ENCODE measurements at places on chromosomes 2 and 18.
A peak's percentile ranks its signal among the peaks of the same experiment; 100 is the strongest.

DNA sequence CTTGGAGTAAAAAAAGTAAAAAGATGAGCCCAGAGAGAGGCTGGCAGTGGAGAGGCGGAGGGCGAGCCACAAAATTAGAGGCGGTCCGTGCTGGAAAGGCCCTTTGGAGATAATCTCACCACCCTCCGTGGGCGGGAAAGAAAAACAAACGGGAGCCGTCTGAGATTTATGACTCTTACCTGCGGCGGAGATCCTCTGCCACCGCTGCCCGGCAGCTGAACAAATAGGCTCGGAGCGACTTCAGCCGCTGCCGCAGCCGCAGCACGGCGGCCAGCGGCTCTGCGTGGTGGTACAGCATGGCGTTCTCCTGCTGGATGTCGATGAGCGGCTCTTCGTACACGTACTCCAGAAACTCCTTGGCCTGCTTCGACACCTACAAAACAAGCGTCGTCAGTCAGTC is 94.6 kb downstream of the PLEKHM3 start:
- peak; percentile 59 for DNase-seq

DNA sequence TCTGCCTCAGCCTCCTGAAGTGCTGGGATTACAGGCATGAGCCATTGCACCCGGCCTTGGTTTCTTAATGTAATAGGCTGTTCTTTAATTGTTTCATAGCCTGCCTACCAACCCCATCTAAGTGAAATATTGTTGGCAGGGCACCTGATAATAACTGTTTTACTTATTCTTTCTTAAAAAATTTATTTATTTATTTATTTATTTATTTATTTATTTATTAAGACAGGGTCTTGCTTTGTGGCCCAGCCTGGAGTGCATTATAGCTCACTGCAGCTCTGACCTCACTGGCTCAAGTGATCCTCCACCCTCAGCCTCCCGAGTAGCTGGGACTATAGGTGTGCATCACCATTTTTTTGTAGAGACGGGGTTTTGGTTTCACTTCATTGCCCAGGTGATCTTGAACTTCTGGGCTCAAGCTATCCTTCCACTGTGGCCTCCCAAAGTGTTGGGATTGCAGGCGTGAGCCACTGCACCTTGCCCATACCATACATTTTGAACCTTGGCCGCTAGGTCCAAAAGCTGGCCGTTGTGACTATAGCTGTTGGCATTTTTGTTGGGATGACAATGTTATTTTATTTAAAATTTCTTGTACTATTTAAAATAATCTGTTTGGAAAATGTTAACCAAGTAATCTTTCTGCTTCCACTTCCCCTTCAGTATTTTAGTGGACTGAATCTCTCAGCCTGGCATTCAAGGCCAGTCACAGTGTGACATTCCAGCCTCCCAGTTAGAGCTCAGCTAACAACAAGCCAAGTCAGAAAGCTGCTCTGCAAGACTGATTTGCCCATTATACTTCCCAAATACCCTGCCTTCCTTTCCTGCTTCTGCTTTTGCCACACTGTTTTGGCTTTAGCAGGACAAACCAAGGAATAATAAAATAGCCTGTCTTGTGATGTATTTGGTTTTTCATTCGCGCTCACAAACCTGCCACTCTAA is 52.4 kb downstream of the BABAM2 start:
- no peak for DNase-seq

- DNase-seq, result peak; percentile 81
Observed at GRCh38 chr2:69997015-69997830, 35.8 kb upstream of the ASPRV1 start.

DNA sequence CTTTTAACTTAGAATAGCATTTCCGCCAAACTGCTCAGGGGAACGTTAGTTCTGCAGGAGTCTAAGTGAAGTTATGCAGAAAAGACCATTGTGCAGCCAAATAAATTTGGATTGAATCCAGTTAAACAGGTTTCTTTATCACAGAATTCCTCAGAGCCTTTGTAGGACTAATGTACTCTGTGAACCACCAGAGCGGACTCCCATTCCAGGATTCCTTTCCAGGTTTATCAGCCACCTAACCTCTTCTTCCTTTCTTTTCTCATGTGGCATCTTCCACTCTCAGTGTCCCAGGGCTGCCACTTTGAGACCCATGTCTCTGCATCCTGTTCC is 350.4 kb downstream of the TSN start:
- no peak for DNase-seq

DNA sequence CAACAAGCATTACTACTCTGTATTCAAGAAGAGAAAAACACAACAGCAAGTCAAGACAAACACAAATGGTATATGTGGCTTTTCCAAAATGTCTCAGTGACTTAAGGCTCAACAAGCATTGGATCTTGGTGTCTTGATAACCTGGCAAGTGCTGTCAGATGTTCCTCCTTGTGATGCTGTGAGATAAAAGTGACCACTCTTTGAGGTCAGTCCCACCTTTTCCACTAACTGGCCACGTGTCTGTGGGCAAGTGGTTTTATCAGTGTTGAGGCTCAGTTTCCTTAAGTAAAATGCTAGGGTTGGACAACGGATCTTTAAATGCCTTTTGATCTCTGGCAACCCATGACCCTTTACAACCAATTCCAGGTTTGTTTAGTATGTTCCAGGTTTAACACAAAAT is 98.7 kb downstream of the BCL2 start:
- no peak for DNase-seq

DNA sequence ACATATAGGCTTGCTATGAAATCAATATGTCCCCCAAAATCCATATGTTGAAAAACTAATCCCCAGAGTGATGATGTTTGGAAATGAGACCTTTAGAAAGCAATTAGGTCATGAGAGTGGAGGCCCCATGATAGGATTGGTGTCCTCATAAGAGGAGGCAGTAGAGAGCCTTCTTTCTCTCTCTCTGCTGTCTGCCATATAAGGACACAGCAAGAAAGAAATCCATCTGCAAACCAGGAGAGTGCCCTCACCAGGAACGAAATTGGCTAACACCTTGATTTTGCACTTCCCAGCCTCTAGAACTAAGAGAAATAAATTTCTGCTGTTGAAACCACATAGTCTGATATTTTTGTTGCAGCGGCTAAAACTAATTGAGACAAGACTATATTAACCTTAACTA is 89.5 kb downstream of the NBAS start:
- no peak for DNase-seq

DNA sequence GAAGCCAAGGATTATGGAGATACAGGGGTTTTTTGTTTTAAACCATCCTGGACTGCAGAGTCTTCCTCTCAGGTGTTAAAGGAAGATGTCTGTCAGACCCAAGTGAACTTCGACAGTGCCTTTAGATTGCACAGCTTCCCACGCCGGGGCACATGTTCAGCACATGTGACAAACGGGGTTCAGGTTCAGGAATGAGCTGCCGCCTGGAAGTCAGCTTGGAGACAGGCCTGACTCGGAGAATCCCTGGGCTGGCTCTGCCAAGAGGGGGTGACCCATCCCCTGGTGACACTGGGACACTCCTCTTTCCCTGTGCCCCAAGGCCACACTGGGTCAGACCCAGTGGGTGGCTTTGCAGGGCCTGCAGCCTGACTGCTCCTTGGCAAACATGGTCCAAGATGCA is 359.3 kb upstream of the SALL3 start:
- DNase-seq, result no peak

DNA sequence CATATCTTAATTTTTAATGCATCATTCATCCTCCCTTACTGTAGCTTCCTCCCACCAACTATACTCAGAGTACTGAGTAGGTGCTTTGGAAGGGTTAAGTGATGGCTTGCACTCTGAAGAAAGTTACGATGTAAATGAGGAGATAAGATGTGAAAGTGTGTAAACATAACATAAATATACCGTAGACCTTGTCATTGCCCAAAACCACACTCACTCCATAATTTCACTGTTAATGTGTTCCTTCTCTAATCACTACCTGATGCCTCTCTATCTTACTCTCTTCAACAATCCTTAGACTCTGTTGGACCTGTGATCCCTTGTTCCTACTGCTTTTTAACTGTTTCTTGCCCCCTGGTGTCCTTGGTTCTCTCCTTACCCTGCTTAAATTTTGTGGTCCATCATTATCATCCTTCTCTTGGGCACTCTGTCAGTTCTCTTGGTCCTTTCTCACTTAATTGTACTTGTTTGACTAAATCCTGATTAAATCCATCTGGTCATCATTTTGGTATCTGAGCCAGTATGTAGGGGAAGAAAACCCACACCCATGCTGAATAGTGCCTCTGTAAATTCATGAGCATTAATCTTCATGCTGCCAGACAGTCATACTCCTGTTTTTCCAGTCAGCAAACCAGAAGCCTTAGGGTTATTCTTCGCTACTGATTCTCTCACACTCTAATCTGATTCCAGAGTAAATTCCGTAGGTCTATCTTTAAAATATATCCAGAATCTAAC is 45.0 kb downstream of the PMS1 start:
- no peak for DNase-seq

DNA sequence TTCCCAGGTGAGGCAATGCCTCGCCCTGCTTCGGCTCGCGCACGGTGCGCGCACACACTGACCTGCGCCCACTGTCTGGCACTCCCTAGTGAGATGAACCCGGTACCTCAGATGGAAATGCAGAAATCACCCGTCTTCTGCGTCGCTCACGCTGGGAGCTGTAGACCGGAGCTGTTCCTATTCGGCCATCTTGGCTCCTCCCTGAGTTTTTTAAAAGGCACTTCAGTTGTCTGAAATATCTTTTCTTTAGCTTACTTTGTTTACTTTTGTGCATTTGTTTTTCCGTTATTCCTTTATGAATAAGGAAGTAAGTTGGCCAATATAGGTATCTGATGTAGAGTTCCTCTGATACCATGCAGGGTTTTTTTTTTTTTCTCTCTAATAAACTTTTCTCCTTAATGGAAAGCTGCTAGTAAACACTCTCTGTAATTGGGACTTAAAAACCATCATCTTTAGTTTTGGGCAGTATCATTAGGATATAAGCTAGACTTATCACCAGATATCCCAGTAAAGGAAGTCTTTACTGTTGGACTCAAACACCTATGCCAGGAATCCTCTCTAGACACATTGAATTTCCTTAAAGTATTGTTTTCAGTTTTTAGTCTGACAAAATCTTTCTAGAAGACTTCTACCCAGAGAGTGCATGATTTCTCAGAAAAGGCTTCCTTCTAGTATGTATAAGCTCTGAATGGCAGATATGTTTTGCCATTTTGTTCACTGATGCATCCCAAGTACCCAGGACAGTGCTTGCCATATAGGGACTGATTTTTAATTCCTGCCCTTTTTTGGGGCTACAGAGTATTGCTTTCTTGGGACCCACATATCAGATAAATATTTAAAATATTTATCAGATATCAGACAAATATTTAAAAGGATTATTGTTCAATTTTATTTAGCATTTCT is 35.8 kb upstream of the DYSF start:
- DNase-seq, result no peak

DNA sequence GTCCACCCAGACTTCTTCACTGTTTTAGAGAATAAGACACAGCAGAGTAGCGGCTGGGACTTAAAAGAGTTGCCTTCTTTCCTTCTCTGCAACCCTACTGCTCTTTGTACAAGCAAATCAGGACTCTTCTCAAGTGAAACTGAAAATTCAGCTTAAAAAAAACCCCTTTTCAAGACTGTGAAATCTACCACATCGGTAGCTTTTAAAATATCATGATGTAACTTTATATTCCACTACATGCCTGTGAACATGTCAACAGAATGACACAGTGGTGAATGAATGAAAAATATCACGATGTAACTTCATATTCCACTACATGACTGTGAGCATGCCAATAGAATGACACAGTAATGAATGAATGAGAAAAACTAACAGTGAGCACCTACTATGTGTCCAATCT is 53.4 kb downstream of the TCF4 start:
- DNase-seq, result no peak

DNA sequence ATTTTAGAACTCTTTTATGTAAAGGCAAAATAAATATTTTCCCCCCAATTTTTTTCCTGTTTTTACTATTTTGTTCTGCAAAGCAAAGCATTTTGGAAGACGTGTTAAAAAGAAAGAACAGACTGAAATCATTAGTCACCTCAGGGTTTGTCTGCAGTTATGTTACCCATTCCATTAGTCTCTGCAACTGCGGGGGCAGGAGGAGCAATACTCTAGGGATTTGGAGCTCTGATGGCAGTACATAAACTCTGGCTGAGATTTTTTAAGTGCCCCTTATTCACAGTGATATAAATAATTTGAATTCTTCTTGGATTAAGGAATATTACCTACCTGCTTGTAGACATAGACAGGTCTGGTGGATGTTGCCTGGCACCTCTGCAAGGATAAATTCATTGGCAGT is 88.0 kb upstream of the CELF4 start:
- no peak for DNase-seq

- no peak for DNase-seq
Observed at GRCh38 chr18:33540392-33540791, 37.6 kb upstream of the ASXL3 start.

- DNase-seq, result peak; percentile 64
Observed at GRCh38 chr2:170929686-170930050, 615 bp downstream of the GORASP2 start.
